ENCODE measurements at places on chromosomes 6 and 20.

- DNase-seq, result no peak
Observed at GRCh38 chr6:139641376-139641775, 266.9 kb upstream of the CITED2 start.

DNA sequence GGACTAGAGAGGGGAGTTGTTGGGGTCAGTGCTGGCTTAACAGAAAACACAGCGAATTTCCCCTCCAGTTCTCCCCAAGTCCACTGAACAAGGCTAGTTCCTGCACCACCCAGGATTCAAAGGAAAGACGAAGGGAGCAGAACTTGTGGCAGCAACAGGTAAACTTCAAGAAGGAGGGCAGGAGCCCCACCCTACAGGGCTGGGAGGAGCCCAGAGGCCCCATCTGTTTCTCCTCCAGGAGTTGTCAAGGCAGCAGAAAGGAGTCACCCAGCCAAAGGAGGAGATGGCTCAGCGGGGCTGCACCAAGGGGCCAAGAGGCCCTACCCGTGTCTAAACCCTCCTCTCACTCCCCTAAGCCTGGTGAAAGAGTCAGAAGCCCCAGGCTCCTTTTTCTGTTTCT is 1.7 kb downstream of the SAPCD1 start:
- DNase-seq, result no peak

DNA sequence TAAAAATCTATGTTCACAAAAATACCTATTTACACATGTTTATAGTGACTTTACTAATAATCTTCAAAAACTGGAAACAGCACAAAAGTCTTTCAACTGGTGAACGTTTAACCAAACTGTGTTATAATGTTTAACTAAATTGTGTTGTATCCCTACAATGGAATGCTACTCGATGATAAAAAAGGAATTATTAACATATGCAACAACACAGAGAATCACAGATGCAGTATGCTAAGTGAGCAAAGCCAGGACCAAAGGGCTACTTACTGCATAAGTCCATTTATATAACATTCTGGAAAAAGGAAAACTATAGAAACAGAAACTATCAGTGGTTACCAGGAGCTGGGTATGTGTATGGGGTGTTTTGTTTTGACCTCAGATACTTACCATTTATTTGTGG is 602.2 kb upstream of the BTBD3 start:
- no peak for DNase-seq

DNA sequence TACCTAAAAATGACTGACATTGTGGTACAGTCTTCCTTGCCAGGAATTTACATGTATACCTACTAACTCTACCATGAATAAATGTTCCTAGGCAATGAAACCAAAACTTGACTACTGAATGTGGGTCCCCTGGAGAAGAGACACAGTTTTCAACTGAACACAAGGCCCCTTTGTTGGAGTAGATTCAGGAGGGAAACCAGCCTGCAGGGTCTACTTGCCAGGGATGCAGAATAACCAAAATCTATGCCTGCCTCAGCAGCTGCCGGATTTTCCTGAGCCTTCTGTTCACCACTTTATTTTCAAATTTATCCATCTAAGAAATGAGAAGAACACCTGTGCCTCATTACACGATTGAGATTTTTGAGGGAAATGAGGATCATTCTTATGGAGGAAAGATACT is 211.9 kb downstream of the GRM1 start:
- DNase-seq, result no peak

GRCh38 chr6:38813041-38813823 is 98.1 kb downstream of the DNAH8 start:
- DNase-seq, result no peak

- no peak for DNase-seq
Observed at GRCh38 chr6:14270142-14270893, 152.7 kb downstream of the CD83 start.

- no peak for DNase-seq
Observed at GRCh38 chr6:147046141-147046877, 157.9 kb upstream of the STXBP5 start.

- DNase-seq, result no peak
Observed at GRCh38 chr6:124432620-124433019, 529.6 kb upstream of the RNF217 start.

GRCh38 chr6:9126878-9127560 is 691.7 kb upstream of the SLC35B3 start:
- no peak for DNase-seq

GRCh38 chr6:4020822-4021132 is 58.2 kb downstream of the FAM217A start:
- DNase-seq, result no peak

DNA sequence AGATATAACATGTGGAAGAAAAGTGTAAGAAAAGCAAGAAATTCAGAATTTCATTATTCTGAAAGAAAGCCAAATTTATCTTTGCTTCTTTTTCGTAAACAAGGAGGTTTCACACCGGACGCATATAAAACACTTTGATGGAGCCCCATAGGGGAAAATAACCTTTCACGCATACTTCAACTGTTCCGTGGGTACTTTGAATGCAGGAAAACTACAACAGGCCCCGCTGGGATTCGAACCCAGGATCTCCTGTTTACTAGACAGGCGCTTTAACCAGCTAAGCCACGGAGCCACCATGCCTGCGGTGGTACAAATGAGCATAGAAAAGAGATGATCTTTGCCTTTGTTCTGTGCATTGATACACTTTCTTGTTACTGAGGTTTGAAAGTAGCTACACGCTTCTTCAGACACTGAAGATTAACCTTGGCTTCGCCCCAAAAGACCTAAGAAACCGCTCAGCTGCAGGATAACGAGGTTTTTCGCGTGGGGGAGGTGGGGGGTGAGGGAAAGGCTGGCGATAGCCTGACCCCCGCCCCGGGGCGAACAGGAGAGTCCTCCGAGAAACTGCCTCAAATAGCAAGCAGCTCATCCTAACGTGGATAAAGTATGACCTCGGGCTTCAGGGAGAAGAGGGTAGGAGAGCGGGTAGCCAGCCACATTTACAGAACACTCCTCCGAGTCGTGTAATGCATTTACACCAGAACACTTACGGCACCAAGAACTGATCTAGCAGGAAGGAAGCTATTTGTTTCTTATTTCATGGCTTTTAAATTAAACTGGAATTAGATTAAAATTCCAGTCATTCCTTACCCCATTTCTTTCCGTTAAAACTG is 5.3 kb upstream of the HMGN4 start:
- peak; percentile 94 for DNase-seq

DNA sequence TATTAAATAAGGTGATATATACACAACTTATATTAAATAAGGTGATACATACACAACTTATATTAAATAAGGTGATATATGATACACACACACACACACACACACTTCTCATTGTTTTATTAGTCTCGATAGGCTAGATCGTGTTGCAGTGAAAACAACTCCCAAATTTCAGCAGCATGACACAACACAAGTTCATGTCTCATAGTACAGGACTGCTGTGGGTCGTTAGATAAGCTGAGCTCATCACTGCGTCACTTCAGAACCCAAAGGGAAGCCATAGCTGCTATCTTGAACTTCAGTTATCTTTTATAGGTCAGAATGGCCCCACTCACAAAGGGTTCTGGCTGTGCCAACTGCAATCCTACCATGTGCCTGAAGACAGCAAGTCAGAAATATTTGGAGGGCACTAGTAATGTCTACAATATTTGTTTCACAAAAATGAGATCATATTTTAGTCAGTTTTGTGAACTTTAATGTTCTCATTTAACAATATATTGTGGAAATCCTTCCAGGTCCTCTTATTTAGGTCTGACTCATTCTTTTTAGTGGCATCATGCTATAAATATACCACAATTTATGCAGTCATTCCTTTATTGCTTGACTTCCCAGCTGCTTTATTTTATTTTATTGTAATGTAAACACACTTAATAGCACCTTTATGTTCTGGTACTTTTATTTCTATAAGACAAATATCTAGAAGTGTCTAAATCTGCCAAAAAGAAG is 290.2 kb downstream of the PHACTR1 start:
- DNase-seq, result peak; percentile 46
